ENCODE measurements at places on chromosomes 12 and 14. TPM values are rescaled to one million over a fixed set of nuclear protein-coding genes. Genes with fewer than 3 reads are reported as not detected.

CMKLR1 gene
- 15.4 TPM for total RNA-seq

DNA sequence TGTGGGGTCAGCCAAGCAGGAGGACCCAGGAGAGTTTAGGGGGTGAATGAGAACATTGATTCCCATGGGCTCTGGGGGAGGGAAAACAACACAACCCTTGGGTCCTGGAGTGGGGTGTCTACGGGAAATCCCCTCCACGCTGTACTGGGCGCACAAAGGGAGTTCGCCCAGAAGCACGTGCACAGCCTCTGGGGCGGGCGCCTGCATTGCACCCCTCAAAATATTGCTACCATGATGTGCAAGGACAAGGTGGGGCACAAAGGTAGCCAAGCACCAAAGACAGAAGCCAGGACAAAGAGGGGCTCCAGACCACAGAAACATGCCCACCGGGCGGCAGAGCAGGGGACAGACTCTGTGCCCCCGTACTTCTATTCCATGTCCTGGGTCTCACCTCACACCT is 74.9 kb upstream of the EIF5 start:
- no peak for DNase-seq

DNA sequence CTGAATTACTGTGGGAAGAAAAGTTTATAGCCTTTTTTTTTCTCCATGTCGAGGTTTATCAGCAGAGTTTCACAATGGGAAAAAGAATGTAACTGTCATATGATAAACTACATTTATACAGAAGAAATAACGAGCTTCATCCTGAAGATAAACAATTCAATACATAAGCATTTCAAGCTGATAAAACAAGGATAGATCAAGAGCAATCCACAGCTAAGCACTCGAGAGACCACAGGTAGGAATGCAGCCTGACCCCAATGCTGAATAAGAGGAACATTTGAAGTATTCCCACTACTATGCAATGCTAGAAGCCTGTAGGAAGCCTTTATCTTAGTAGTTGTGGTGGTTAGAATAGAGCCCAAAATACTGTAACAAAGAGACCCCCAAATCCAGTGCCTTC is 32.6 kb upstream of the DAAM1 start:
- DNase-seq = no peak

- no peak for DNase-seq
These were observed 42.1 kb upstream of the CNTN1 start for GRCh38 chr12:40650038-40650704.

GRCh38 chr12:69406217-69406616 is 46.7 kb downstream of the YEATS4 start:
- no peak for DNase-seq

DNA sequence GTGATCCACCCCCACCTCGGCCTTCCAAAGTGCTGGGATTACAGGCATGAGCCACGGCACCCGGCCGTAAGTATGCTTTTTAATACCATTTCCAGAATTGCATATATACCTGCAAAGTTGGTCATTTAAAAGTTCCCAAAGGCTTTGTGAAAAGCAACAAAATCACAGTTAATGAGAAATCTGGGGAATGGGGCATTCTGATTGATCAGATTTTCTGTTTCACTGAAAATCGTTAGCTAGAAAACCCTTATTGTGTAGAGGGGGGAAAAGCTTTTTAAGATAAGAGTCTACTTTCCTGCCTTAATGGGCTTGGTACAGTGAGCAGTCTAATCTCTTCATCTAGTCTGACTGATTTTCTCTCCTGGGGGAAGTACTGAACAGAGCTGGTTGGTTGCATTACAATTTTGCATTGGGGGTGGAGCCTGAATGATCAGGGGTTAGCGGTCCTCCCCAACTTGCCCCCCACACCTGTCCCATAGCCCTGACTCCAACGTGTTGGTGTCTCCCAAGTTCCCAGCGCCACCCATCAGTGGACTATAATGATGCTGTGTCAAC is 23.8 kb downstream of the IL31 start:
- no peak for DNase-seq

GRCh38 chr12:107180272-107180671 is 86.9 kb upstream of the CRY1 start:
- no peak for DNase-seq

DNA sequence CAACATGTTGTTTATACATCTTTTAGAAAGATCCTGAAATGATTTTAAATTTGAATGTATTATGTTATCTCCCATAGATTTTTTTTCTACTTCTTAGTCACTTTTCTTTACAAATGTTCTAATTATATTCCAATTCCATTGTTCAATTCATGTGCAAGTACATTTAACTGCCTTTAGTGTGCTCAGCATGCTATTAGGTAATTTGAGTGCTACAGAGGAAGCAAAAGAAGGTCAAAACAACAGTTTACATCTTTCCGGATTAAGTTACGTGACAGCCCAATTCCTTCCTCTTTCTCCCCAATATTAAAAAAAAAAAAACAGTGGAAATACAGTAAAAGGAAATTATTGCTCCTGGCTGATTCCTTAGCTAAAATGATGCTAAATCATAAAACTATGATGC is 98.3 kb downstream of the RTN1 start:
- peak; percentile 9 for DNase-seq

DNA sequence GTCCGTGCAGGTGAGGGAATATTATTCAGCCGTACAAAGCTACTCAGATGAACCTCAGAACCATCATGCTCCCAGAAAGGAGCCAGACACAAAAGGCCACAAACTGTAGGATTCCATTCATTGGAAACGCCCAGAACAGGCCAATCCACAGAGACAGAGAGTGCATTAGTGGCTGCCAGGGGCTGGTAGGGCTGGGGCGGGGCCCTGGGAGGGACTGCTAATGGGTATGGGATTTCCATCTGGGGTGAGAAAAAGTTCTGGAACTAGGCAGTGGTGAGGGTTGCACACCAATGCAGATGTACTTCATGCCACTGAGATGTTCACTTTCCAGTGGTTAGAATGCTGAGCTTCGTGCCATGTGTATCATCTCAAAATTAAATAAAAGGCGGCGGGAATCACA is 101.1 kb downstream of the RFLNA start:
- no peak for DNase-seq

DNA sequence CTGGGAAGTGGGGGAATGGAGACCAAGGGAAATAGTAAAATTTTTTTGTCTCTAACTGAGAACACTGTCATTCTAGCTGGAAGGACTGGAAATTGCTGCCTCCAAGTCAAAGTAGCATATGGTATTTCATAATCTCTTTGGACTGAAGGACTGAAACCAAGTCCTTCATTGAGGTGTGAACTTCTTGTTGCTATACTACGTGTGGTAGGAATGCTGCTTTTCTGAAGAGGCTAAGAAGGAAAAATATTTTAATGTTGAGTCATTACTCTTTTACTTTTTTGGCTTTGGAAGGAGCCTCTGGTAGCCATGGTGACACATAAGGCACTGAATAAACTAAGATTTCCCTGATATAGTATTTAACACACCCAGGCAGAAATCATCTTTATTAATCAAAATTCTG is 465.4 kb downstream of the NPAS3 start:
- DNase-seq = peak; percentile 7

- DNase-seq = no peak
These were observed 116.6 kb downstream of the SLC35F4 start for GRCh38 chr14:57749267-57749666.

DNA sequence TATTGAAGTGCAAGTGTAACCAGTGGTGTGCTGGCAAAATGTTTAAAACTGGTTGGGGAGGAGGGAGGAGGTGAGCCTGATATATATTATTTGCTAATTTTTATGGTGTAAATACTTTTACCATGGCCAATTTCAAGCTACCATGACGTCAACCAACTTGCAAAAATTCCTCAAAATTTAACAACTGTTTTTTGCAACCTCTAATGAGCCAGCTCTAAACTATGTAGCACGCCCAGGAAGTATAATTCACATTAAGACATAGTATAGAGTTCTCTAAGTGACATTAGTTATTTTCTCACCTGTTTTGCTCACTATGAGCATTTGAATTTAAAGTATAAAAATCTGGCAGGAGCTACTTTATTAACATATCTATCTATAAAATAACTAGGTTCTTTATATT is 41.4 kb downstream of the ATL1 start:
- peak; percentile 68 for DNase-seq

All from LHCN-M2 (cell line).